Left cardiac atrium (tissue), 4 donors: ENCODE measurements at places on chromosomes 5 and 9. TPM values are rescaled to one million over a fixed set of nuclear protein-coding genes. Genes with fewer than 3 reads are reported as not detected.
A peak's percentile ranks its signal among the peaks of the same experiment; 100 is the strongest.

The ACOT12 gene
- total RNA-seq, result not detected

The PCSK1 gene
- total RNA-seq, result 0.41 TPM

The MIER3 gene
- 16.6 TPM for total RNA-seq

The PPP3R2 gene
- not detected for total RNA-seq

The C5orf58 gene
- total RNA-seq, result not detected

The CAVIN4 gene
- 18.6 TPM for total RNA-seq

The VCAN gene
- 195 TPM for total RNA-seq

The AK8 gene
- 0.32 TPM for total RNA-seq

The ZBTB26 gene
- 3.6 TPM for total RNA-seq

DNA sequence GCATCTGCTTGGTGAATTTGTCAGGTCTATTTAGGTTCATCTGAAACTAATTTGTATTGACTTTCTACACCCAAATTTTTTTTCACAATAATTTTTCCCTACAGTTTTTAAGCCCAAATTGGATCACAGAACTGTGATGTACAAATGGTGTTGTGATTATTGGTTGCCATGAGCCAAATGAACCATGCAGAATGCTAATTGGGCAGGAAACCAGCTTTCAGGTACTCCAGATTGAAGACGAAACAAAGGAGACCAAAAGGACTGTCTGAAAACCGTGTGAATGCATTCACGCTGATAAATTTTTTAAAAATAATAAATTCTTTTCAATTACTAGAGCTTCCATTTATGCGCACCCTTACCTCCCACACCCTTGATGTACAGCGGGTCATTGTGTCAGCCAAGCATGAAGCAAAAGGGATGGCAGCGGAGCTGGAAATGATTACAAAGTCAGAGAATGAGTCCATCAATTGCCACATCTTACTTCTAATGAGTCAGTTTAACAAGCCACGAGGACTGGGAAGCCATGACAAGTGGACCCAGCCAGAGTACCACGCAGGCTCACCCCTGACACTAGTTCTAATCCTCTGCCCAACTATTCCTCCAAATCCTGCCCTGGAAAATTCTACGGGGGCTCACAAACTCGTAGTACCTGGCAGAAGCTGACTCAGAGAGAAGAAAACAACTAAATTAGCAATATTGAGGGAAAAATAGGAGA lies 66.5 kb downstream of the SEMA6A start:
- DNase-seq, result no peak

DNA sequence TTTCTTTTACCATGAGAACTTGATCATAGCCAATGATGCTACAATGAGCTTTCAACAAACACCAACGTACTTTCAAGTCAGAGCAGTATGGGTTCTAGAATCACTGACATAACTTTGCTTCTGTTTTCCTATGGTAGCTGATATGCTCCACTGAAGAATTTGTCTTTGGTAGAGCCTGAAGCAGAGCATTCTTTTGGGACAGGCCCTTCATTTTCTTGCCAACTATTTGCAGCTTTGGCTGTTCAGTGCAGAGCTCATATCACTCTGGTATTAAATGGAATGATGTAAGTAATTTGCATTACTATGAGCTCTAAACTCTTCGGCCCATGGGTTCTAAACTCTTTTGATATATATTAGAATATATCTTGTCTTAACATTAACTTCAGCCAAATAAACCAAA lies 51.8 kb upstream of the APC start:
- no peak for DNase-seq

GRCh38 chr9:126700296-126700695 lies 86.6 kb downstream of the LMX1B start:
- DNase-seq, result peak; percentile 11

DNA sequence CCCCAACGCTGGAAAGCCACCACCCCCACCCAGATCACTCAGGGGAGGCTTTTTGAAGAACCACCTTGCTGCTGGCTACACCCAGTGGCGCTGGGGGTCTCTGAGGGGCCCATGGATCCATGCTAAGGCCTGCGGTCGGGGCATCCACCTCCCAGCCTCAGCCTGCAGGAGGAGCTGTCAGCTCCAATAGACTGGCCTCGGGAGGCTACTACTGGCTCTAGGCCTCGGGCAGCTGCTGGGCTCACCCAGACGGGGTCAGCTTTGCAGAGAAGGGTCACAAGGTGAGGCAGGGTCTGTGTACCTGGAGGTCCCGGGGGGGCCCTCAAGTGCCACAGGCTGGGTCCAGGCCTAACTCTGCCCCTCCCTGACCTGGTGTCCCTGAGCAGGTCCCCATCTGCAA lies 193.7 kb downstream of the OLFM1 start:
- no peak for DNase-seq

DNA sequence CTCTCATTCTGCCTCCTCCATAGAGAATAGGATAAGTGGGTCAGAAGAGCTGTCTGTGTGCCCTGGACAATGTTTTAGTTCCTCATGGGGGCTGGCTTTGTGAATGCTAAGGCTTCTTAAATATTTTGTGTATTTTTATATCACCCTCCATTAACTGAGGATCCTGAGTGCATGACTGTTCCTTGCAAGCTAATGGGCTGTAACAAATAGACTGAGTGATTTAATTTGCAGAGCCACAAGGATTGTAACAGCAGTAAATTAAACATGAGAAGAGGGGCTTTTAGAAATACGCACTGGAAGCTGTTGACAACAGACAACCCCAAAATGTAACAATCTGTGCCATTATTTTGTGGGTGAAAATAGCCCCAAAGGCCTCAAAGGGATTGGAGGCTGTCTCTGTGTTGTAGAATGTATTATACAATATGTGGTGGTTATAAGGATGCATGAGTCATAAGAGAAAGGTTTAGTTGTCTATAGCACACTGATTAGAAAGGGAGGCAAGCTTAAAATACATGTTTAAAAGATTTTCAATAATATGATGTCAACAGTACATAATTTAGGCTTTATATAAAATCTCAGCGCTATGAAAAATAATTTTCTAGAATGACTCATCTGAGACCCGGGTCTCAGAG lies 152.7 kb upstream of the ACTBL2 start:
- no peak for DNase-seq

GRCh38 chr9:136996361-136997292 lies at the start of gene CLIC3:
CLIC3 (minus strand) TSS chr9:136996568; CDS start chr9:136996543, 25 bp downstream.
- no peak for DNase-seq

- no peak for DNase-seq
Measured at GRCh38 chr9:121386442-121387175, 16.6 kb upstream of the STOM start.

DNA sequence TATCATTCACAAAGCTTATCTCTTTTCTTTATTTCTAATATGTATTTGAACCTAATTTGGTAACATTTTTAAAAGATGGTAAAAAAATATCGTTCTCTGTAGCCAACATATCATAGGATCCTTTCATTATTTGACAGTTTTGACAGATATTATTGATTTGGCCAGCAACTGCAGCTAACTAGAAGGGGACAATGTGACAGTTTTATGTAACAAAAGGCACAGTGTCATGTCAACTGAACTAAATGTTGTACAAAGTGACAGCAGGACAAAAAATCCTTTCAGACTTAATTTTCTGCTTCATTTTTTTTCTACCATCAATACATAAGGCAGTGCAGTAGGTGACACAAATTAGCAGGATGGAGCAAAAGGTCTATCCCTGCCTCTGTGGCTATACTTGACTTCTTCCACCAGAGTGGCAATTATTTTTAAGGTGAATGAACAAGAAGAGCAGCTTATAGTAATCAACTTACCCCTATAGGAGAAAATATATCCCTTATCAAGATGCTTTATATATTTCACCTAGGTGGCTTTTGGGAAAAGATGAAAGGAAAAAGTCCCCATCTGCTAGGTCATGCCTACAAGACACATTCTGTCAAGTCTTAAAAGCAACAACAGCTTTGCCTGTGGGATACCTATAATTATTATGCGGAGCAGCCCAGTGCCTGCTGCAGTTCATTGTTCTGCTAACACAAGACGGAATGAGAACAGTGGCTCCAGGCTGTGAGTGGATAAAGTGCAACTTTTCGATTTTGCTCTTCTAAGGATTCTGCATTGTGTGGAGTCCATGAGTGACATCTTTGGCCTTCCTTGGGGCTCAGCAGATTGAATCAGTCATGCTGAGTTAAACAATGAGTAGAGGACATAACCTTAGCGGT lies 694.9 kb downstream of the ISL1 start:
- no peak for DNase-seq

DNA sequence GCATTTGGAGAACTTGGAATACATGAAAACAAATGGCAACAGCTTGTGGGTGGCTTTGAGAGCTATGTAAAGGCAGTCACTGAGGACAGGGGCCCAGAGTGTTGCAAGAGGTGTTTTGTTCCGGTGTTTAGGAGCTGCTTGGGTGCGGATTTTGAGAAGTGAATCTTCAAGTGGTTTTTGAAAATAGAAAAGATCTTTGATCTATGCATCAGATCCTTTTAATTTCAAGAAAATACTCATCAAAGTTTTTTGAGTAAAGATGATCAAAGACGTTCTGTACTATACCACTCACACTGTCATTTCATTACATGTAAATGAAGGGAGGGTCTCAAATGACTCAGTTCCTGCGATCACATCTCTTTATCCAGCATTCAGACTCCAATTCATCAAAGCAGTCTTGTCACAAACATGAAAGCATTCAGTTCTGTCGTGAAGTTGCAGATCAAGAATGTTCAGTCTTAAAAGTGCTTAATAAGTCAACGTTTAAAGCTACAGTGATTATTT lies 112.5 kb downstream of the WDR41 start:
- DNase-seq, result no peak

DNA sequence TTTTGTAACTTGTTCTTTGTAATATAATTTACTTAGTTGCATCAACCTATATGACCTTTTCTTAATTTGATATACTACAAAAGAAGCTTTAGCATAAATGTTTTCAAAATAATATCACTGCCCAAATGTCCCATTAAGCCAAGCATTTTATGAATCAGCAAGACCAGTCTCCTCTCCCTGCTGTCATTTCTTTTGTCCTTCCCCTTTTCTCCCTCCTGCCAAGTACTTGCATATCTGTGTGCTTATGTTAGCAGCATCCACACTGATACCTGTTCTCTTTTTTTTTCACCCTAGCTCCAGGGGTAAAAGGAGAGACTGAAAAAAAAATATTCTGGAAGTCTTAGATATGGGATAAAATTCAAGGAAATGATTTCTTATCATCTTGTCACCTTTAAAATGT lies 69.7 kb downstream of the ZSWIM6 start:
- DNase-seq, result no peak

GRCh38 chr9:126151031-126151685 lies 175.5 kb upstream of the MVB12B start:
- DNase-seq, result no peak

DNA sequence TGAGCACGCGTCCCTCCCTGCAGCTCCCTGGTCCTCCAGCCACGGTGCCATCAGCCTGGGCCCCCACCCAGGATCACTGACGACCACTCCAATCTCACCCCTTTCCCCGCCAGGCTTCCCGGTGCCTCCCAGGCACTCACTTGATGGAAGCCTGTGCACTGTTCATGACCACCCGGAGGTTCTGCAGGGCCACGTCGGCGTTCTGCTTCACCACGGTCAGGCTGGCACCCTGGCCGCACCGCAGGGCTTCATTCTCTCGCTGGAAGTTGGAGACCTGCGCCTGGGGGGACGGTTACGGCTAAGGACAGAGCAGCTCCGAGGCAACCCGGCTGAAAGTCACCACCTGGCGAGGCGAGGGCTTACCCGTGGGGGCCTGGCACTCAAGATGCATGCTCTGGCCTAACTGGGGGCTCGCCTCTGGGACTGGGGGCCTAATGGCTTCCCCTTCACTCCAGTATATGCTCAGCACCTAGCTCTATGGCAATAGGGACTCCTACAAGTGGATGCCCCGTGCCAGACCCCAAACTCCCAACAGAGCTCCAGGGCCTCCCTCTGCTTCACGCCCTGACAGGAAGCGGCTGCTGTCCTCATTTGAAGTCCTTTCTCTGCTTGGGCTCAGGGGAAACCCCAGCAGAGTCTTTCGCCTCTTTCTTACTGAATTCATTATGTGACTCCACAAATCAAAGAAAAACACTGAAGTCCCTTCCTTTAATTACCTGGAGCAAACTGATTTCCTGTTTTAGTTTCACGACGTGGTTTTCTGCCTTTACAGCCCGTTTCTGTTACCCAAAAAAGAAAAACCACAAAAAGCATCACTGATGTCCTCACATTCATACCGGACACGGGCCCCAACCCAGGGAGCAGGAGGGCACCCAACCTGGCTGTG lies 4.2 kb upstream of the SNAPC4 start:
- DNase-seq, result no peak
